SJSA1 (cell line): ENCODE measurements at places on chromosomes 2 and 18. TPM values are rescaled to one million over a fixed set of nuclear protein-coding genes. Genes with fewer than 3 reads are reported as not detected.

GRCh38 chr2:47250586-47251403 lies 95.7 kb upstream of the STPG4 start:
- no peak for DNase-seq

DNA sequence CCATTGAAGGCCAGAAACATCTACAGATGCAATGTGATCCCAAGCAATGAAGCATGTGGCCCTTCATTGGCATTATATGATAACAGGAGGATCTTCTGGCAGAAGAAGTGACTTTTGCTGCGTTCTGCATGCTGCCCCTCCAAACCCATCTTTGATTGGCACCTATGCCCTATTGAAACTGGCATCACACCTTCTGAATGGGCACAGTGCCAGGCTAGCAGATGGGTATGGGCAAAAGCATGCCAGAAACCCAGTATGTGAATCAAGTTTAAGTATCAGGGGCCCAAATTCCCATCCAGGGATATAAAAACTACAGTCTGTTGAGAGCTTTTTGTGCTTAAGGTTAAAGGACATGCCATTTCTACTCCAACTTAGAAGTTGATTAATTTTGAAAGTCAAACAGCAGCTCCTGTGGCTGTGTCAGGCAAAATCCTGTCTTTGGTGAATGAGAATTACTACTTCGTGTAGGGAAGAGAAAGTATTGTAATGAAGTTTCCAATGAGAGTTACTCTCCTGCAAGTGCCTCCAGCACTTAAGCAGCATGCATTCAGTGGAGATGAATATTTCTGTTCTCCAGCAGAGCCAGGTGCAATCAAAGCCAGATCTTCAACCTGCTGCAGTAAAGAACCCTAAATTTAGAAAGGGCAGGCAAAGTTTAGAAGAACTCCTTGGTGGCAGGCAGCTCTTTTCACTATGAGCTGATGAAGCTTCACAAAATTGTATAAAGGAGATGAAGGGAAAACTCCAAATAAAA lies 8.6 kb downstream of the VRK2 start:
- DNase-seq: no peak

DNA sequence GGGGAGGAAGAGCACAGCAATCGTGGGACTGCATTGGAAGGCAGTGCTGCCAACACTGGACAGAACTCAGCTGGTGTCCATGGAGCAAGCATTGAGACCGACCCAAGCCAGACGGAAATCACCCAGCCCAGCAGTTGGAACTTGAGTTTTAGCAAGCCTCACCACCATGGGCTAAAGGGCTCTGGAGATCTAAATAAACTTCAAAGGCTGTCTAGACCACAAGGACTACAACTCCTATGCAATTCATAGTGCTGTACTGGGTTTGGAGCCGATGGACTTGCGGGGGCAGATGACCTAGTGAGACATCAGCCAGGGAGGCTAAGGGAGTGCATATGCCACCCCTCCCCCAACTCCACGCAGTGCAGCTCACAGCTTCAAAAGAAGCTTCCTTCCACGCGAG lies 243.6 kb upstream of the SLC39A10 start:
- DNase-seq: no peak

The CD8A gene
- total RNA-seq: not detected in 2 replicates
